ENCODE measurements at places on chromosomes 3 and 15.

DNA sequence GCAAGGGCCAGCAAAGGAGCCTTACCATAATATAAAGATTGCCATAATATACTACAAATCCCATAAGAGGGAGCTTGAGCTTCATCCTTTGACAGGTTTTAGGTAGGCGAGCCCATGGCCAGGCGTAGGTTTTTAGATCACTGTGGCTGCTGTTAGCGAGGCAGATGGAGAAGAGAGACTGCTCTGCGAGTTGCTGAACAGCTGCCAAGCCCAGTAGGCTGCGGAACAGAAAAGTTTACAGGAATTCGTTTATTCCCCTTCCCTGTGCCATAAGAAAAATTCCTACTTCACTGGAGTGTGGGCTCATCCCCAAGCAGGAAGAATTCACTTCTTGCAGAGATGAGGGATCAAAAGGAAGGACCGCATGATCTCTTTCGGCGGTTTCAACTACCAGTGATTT is 30.5 kb downstream of the TMED3 start:
- DNase-seq, result no peak

GRCh38 chr15:80904998-80905397 is 84.6 kb downstream of the MESD start:
- no peak for DNase-seq

DNA sequence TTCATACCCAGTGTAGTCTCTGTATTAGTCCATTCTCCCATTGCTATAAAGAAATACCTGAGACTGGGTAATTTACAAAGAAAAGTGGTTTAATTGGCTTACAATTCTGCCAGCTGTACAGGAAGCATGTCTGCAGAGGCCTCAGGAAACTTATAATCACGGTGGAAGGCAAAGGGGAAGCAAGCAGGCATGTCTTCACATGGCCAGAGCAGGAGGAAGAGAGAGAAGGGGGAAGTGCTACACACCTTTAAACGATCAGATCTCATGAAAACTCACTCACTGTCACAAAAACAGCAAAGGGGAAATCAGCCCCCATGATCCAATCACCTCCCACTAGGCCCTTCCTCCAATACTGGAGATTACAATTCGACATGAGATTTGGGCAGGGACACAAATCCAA is 6.3 kb upstream of the PARP14 start:
- DNase-seq, result no peak

DNA sequence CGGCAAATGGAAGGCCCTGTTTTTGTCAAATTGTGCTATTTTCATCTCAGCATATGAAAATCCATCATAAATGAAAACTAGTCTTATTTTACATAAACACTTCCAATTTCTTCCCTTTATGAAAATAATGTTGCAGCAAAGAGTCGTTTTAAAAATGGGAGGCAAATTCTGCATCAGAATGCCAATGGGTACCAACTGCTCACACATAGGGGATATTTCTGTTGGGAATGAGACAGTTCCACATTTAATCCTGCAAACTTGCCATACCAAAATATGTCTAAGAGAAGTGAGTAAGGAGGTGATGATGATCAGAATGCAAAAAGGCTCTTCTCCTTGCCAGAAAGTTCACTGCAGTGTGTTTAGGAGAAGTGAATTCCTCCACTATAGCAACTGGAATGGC is 391.7 kb downstream of the CACNA2D3 start:
- DNase-seq, result no peak

- no peak for DNase-seq
Observed at GRCh38 chr3:43004282-43004681, 25.2 kb downstream of the GASK1A start.

GRCh38 chr15:41894251-41894790 is 468 bp upstream of the SPTBN5 start:
- no peak for DNase-seq

DNA sequence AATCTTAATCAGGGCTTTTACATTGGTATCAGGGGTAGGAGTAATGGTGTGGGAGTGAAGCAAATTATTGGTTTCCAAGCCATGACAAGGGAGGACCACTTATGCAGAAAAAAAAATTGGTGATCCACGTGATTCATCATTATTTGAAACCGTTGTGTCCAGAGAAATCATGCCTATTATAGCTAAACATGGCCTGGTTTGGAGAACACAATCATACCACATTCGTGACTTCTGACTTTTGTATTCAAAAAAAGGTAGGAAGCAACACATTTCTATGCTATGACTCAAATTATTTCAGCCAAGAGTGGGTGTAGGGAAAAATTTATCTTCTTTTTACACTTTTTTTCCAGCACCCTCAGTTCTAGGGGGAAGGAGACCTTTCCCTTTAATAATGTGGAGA is 924.3 kb upstream of the GBE1 start:
- DNase-seq, result no peak

DNA sequence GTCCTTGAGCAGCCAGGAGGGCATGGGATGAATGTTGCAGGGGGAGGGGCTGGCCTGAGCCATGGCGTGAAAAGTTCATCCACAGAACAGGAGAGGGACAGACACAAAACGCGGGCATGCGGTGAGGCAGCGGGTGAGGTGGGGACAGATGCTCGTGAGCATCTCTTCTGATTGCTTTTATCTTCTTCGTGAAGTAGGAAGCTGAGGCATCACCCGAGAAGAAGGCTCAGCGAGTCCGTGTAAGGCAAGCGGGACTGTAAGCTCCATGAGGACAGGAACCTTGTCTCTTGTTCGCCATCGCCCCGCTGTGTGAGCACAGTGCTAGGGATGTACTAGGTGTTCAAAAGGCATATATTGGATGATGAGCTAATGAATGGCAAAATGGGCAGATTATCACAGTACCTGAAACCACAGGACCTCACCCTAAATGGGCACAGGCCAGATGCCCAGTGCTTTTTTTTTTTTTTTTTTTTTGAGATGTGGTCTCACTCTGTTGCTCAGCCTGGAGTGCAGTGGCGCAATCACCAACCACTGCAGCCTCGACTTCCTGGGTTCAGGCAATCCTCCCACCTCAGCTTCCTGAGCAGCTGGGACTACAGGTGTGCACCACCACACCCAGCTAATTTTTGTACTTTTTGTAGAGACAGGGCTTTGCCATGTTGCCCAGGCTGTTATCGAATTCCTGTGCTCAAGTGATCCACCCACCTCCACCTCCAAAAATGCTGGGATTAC is 46.8 kb downstream of the CPN2 start:
- DNase-seq, result no peak

- DNase-seq, result no peak
Observed at GRCh38 chr3:178436773-178437172, 99.5 kb upstream of the KCNMB2 start.

- no peak for DNase-seq
Observed at GRCh38 chr15:55218056-55218455, 21.3 kb upstream of the RSL24D1 start.

DNA sequence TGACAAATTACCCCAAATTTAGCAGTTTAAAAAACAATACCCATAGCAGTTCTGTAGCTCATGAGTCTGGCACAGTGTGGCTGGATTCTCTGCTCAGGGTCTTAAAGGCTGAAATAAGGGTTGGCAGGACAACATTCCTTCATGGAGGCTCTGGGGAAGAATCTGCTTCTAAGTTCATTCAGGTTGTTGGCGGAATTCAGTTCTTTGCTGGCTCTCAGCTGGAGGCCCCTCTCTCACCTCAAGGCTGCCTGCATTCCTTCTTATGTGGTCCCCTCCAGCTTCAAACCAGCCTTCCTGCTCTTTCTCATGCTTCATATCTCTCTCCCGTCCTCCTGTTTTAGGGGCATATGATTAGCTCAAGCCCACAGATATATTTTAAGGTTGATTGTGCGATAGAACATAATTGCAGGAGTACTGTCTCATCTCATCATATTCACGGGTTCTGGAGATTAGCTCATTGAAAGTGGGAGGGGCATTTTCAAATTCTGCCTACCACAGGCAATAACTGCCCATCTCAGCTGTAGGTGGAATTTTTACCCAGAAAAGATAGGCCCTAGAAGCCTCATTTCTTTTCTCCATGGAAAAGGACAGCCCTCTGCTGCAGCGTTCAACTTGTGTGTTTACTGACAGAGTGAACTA is 5.6 kb upstream of the ZBTB47 start:
- DNase-seq, result no peak

GRCh38 chr15:49842031-49842730 is 221.3 kb downstream of the DTWD1 start:
- DNase-seq, result no peak

DNA sequence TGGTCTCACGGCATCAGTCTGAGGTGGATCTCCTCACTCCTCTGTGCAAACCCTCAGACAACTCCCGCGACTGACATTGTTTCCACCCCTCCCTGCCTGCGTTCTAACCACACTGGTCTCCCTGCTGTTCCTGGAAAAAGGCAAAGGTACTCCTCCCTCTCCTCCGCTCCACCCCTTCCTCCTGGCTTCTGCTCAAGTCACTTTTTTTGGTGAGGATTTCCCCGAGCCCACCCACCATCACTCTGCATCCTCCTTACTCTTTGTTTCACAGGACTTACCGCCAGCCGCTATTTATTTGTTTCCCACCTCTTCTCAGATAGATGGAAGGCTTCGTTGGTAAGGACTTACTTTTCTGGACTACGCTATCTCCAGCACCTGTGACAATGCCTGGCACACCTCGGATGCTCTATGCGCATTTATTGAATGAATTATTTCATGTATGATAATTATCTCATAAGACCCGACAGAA is 25.6 kb downstream of the PRR23E start:
- DNase-seq, result no peak

DNA sequence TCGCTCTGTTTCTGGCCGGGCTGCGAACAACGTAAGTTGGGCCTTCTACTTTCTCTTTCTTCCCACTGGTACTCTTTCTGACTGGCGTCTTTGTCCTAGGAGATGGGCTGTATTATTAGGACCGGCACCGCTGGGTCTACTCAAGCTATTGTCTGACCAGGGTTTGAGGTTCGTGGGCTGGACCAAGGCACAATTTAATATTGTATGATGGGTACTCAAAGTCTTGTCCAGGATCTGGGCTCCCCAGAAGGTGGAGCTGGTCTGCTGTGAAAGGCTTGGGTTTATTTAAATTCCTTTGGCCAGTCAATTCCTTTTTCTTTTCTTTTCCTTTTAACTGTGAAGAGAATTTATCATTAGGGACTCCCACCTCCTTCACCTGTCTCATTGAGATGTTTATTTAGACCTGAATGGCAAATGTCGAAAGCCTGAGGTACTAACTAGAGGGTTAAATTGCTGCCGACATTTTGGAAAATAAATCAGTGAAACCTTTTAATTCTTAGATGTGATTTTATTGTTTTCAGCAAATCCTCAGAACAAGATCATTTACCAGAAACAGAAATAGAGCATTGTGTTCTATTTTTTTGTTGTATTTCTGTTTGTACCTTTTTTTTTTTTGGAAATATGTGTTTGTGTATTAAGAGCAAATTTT is 410 bp downstream of the LRRC49 start:
- no peak for DNase-seq

- DNase-seq, result no peak
Observed at GRCh38 chr3:188187053-188187452, 33.1 kb downstream of the LPP start.

DNA sequence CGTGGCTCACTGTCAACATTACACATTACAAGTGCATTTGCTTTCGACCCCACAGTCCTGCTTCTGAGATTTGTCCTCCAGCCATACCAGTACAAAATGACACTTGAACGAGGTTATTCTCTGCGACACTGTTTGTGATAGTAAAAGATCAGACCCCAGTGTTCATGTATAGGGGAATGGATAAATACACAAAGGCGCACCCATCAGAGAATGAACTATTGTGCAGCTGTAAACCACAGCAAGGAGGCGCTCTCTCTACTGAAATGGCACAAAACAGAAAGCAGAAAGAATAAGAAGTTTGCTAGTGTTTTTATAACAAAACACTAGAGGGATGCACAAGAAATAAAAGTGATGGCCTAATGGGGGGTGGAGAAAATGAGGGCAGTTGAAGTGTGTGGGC is 4.9 kb upstream of the CHSY1 start:
- no peak for DNase-seq

GRCh38 chr15:89377024-89377841 is 42.6 kb upstream of the POLG start:
- no peak for DNase-seq

GRCh38 chr3:193768070-193768394 is 175.0 kb downstream of the OPA1 start:
- no peak for DNase-seq

GRCh38 chr3:133980550-133980949 is 49.2 kb downstream of the SLCO2A1 start:
- DNase-seq, result no peak

DNA sequence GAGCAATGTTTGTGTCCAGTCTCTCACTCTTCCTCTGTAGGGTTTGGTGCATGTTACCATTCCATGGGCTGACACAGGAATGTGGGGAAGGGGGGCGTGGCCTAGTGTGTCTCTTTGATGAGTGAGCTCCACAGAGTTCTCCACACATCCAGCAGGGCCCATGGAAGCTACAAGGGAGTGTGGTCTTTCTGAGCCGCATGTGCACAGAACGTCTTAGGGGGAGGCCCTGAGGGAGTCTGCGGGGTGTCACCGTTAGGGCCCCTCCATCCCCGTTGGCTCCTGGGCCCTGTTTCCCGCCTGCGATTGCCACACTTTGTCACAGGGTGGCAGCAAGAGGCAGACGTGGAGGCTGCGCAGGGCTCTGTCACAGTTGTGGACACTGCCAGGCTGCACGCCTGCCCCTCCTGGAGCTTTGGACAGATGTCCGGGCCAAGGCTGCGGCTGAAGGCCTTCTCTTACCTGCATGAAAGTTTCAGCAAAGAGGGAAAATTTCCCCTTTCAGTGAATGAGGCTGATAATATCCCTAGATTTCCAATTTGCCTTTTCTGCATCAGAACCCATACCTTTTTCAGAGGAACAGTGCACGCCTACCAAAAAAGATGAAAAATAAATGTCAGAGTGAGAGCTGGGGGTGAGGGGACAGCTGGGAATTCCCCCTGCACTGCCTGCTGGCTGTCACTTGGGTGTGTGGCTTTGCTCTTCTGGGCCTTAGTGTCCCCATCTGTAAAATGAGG is 24.3 kb downstream of the CACNA2D3 start:
- no peak for DNase-seq

DNA sequence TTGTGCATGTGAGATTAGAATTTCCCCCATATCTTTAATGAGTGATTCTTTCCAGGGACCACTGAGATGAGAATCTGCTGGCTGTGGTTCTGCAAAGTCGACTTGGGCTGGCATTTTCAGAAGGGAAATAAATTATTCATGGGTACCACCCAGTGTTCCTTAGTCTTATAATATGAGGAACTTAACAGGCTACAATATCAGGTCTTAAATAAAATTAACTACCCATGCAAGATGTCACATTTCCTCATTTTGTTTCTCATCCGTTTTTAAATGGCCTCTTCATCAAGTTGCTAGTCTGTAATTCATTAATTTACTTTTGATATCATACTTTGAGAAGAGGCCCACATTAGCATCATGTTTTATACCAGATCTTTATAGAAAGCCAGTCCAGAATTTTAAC is 58.3 kb upstream of the SKOR1 start:
- DNase-seq, result no peak

DNA sequence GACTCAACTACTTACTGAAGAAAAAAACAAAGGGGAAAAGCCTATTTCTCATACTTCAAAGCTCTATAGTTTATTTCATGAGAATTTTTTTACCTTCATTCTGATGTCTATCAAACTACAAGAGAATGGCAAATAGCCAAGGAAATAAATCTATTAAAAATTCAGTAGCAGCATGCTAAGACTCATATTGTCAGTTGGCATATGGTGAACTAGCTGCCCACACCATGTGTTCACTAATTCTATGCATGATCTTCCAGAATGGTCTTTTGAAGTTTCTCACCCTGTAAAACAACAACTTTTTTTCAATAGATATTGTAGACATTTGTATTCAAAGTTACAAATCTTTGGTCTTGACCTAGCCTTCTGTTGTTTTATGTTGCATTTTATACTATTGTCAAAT is 386.2 kb downstream of the RSL24D1 start:
- DNase-seq, result no peak

All from CD4-positive, alpha-beta T cell treated with Interleukin-17A for 4 hours (primary cell).